ENCODE measurements at places on chromosomes 2 and 18. TPM values are rescaled to one million over a fixed set of nuclear protein-coding genes. Genes with fewer than 3 reads are reported as not detected.

GRCh38 chr18:57907550-57907949, 104.4 kb upstream of the ATP8B1 start:
- no peaks in the 10 kb centered on the region for H3K4me1 ChIP-seq
- H3K27me3 ChIP-seq = no peaks in the 10 kb centered on the region
- no peak overlapping the region for H3K27ac ChIP-seq
- H3K4me3 ChIP-seq = no peak overlapping the region
- H3K36me3 ChIP-seq = no peaks in the 10 kb centered on the region
- DNase-seq = no peak

SAG gene
- 0.10 TPM for total RNA-seq

CLHC1 gene
- total RNA-seq = not detected

DNA sequence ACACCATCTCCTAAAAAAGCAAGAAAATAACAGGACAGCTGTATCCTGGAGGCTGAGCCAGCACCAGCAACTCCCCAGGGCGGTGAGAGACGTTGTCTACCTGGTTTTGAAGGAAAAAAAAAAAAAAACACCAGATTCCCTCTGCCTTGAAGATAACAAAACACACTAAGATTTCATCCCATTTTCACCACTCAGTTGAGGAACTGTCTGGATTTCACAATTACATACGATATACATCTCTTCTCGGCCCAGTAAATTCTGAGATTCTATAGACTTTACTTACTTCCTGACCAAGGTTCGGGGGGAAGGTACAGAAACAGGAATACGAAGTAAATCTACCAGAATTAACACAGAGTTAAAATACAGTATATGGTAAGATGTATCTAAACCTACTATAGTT, 8.5 kb downstream of the ZNF516 start:
- no peak overlapping the region for H3K4me3 ChIP-seq
- H3K4me1 ChIP-seq = peaks cover 42% of the 10 kb centered on the region
- no peak overlapping the region for H3K27ac ChIP-seq
- no peak for DNase-seq
- no peaks in the 10 kb centered on the region for H3K36me3 ChIP-seq

DNA sequence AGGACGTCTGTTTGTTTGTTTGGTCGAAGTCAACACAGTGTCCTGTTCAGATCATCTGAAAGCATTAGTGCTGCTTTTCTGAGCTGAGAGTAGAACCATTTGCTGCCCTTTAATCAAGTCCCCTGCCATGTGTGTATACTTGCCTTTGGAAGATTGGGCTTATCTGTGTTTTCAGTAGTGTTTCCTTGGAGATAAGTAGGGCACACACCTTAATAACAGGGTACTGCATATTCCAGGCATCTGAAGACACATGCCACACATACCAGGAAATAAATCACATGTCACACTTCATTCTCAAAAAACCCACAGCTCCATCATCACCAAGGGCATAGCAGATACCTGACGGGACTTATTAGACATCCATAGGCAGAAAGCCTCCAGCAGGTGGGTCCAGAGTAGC, 157.4 kb downstream of the SOX11 start:
- no peaks in the 10 kb centered on the region for H3K27me3 ChIP-seq
- no peak for DNase-seq
- no peak overlapping the region for H3K27ac ChIP-seq
- no peaks in the 10 kb centered on the region for H3K36me3 ChIP-seq
- H3K4me3 ChIP-seq = no peak overlapping the region
- H3K4me1 ChIP-seq = no peaks in the 10 kb centered on the region

- peaks cover 27% of the 10 kb centered on the region for H3K4me1 ChIP-seq
- H3K4me3 ChIP-seq = no peak overlapping the region
- DNase-seq = no peak
- no peaks in the 10 kb centered on the region for H3K27me3 ChIP-seq
- H3K36me3 ChIP-seq = no peaks in the 10 kb centered on the region
- peak overlapping the region; percentile 1 for H3K27ac ChIP-seq
Observed at GRCh38 chr18:36402765-36403396, 105.4 kb downstream of the FHOD3 start.

DNA sequence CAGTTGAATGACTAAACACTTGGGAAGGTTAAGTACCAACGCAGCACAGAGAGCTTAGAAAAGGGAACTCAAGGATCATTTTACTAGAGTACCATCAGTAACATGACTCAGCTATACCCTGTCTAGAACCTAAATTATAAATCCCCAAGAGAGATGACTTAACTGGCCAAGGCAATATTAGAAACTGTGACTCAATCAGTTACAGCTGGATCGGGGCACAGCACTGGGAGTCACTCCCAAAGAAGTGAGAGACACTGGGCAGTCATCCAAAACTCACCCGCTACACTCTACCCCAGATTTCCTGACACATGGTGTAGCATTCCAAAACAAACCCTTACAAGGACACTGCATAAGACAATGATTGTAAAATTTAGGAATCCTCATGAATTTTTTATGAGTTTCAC, 17.7 kb downstream of the IWS1 start:
- peaks cover 65% of the 10 kb centered on the region for H3K4me1 ChIP-seq
- H3K36me3 ChIP-seq = peaks cover 21% of the 10 kb centered on the region
- H3K27ac ChIP-seq = peak overlapping the region; percentile 90
- no peaks in the 10 kb centered on the region for H3K27me3 ChIP-seq
- DNase-seq = peak; percentile 87

- DNase-seq = no peak
- H3K36me3 ChIP-seq = no peaks in the 10 kb centered on the region
- H3K4me1 ChIP-seq = no peaks in the 10 kb centered on the region
- no peaks in the 10 kb centered on the region for H3K27me3 ChIP-seq
Observed at GRCh38 chr2:158038901-158039300, 62.8 kb upstream of the UPP2 start.

MAPK4 gene
- 2.4 TPM for total RNA-seq

- H3K36me3 ChIP-seq = no peaks in the 10 kb centered on the region
- peak overlapping the region; percentile 98 for H3K27ac ChIP-seq
- H3K27me3 ChIP-seq = no peaks in the 10 kb centered on the region
Observed at GRCh38 chr2:174023591-174024523, 58.7 kb upstream of the SP3 start.

- H3K27ac ChIP-seq = no peak overlapping the region
- H3K27me3 ChIP-seq = no peaks in the 10 kb centered on the region
- H3K4me3 ChIP-seq = no peak overlapping the region
Observed at GRCh38 chr2:203719456-203720410, 13.3 kb downstream of the CD28 start.

UGT1A3 gene
- not detected for total RNA-seq

MOGAT1 gene
- not detected for total RNA-seq

DNA sequence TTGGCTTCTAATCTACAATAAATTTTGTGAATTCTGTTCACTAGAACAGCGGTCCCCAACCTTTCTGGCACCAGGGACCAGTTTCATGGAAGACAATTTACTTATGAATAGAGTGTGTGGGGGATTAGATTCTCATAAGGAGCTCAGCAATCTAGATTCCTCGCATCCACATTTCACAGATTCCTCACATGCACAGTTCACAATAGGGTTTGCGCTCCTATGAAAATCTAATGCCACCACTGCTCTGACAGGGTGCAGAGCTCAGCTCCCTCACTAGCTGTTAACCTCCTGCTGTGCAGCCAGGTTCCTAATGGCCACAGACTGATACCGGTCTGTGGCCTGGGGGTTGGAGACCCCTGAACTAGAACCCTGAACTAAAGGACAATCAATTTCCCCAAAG, 1568.6 kb upstream of the NXPH2 start:
- no peak for DNase-seq
- no peaks in the 10 kb centered on the region for H3K4me1 ChIP-seq

DNA sequence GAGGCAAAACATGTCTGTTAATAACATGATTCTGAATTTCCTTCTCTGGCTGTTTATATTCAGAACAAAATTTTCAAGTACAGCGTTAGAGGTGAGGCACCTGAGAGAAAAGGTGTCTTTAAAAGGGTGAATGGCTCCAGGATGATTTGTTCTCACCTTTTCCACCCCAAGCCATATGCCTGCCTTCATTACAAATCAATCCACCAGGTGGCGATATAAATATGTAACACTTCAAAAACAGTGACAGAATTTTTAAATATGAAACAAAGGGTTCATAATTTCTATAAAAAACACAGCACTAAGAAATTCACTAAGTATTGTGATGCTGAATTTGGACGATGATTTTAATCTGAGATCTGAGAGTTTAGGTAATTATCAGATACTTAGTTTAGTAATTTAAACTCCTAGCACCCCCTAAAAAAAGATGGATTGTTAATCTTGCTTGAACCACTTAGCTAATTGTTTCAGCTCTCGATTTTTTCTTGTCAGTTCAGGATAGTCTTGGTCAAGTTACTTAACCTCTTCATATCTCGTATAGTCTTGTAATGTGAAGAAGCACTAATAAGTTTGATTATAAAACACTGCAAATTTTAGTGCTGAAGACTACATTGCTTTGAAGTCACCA, 528.8 kb downstream of the CPS1 start:
- H3K27me3 ChIP-seq = no peaks in the 10 kb centered on the region
- DNase-seq = no peak
- H3K36me3 ChIP-seq = no peaks in the 10 kb centered on the region

SIGLEC15 gene
- not detected for total RNA-seq

DNA sequence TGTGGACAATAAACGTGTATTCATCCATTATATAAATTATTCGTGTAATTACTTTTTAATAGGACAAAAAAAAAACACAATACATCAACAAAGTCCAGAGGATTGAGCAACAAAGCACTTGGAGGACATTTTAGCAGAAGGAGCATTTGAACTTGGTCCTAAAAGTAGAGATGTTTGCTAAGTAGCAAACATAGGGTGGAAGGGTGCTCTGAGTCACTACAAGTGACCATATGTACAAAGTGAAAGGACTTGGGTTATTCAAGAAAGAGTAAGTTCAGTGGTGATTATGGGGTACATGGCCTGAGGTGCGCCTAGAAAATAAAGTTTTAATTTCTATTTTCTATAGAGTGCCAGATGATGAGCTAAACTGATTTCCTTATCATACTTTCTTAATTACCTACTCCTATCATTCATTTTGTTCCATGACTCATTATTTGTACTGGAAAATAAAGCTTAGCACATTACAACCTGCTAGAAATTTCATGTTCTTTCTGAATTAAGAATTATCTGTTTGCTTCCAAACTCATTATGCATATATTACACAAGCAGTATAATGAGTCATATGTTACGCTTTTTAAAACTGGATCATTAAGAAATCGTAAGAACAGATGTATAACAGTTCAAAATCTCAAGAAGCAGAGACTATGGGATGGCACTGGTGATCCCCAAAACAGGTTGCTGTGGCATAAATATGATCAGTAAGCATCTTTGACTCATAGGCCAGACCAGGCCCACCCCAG, 13.1 kb upstream of the PPP1R1C start:
- DNase-seq = no peak
- H3K4me1 ChIP-seq = no peaks in the 10 kb centered on the region
- H3K27ac ChIP-seq = no peak overlapping the region

GRCh38 chr18:46478796-46479195, 178.2 kb downstream of the LOXHD1 start:
- H3K4me3 ChIP-seq = no peak overlapping the region
- DNase-seq = no peak
- H3K27me3 ChIP-seq = no peaks in the 10 kb centered on the region
- H3K4me1 ChIP-seq = peaks cover 7% of the 10 kb centered on the region
- no peak overlapping the region for H3K27ac ChIP-seq

GRCh38 chr2:24049485-24050021, at the start of gene FKBP1B:
TSS of gene FKBP1B (plus strand) at chr2:24049741. CDS start at chr2:24049850, 109 bp downstream.
- DNase-seq = no peak
- H3K4me3 ChIP-seq = peak within 1 kb of the TSS; percentile 69
- peak within 1 kb of the TSS; percentile 37 for H3K27ac ChIP-seq
- H3K36me3 ChIP-seq = no peaks in the 10 kb centered on the region

CYP26B1 gene
- 1.8 TPM for total RNA-seq

DNA sequence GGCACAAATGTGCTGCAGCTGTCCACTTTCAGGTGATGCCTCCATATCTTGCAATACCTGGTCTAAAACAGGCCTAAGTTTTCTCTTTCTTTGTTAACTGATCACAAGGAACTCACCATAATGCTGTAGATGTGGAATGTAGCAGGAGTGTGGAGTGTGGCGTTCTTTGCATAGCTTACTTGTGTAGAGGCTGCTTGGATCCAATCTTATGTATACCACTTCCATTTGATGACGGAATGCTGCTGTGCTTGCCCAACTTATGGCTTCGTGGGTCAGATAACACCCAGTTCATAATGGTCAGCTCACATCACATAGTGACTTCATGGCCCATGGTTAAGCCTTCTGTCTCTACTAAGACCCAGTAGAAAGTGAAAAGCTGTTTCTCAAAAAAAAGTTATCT, 114.5 kb downstream of the LAMA3 start:
- H3K4me3 ChIP-seq = no peak overlapping the region
- no peak for DNase-seq
- H3K36me3 ChIP-seq = no peaks in the 10 kb centered on the region
- H3K27ac ChIP-seq = no peak overlapping the region
- H3K27me3 ChIP-seq = no peaks in the 10 kb centered on the region

FRZB gene
- total RNA-seq = 31.3 TPM

GRCh38 chr2:207768866-207769596, 675 bp downstream of the FZD5 start:
- peak; percentile 24 for DNase-seq
- peak overlapping the region; percentile 90 for H3K27ac ChIP-seq
- H3K4me3 ChIP-seq = peak overlapping the region; percentile 81
- no peaks in the 10 kb centered on the region for H3K27me3 ChIP-seq
- peaks cover 19% of the 10 kb centered on the region for H3K4me1 ChIP-seq

TFPI gene
- 91.5 TPM for total RNA-seq

GRCh38 chr18:27366151-27366550, 181.0 kb upstream of the CHST9 start:
- H3K4me1 ChIP-seq = no peaks in the 10 kb centered on the region
- no peak overlapping the region for H3K4me3 ChIP-seq
- no peak for DNase-seq
- H3K27ac ChIP-seq = no peak overlapping the region
- H3K27me3 ChIP-seq = no peaks in the 10 kb centered on the region
- no peaks in the 10 kb centered on the region for H3K36me3 ChIP-seq

DNA sequence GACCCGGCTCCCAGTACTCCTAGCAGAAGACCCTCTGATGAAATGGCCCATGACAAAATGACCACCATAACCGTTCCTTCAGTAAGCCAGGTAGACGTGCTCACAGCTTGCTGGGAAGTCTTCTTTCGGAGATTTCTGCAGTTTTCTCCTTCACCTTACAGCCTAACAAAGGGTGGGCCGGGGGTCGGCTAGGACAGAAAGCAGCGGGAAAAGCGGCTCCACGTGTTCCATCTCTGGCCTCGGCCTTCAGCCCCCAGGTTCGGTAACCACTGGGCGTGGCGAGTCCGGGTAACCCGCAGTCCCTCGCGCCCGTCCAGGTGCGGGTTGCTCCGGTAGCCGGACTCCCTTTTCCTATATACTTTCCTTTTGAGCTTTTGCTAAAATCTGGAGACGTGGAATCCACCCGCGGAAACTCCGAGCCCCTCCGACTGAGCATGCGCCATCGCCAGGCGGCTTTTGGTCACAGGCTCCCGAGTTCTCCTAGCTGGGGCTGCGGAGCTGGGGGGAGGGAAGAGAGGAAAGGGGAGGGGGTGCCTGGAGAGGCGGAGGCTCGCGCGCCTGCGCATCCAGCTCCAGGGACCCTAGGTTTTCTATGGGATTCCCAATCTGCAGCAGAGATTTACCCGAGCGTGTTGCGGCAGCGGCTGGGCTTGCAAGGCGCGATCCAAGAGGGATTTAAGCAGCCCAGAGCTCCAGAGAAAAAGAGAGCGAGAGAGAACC, at the start of gene VSNL1:
VSNL1 (plus strand) TSS at position 604 of the 720 bp plus-strand sequence. CDS start 51,379 bp downstream, outside the sequence.
- DNase-seq = peak; percentile 51
- peaks cover 23% of the 10 kb centered on the region for H3K4me1 ChIP-seq
- H3K27ac ChIP-seq = peak within 1 kb of the TSS; percentile 69
- peak within 1 kb of the TSS; percentile 69 for H3K4me3 ChIP-seq
- H3K36me3 ChIP-seq = no peaks in the 10 kb centered on the region

All from gastrocnemius medialis (tissue), 4 donors.